ENCODE measurements at places on chromosomes 1 and 21.

- no peak for DNase-seq
Observed at GRCh38 chr1:85356130-85356529, 79.7 kb upstream of the BCL10 start.

- no peak for DNase-seq
Observed at GRCh38 chr1:7885513-7886404, 32.9 kb upstream of the UTS2 start.

GRCh38 chr1:164771041-164771618 lies 212.1 kb downstream of the PBX1 start:
- no peak for DNase-seq

GRCh38 chr1:87449348-87449963 lies 120.8 kb downstream of the LMO4 start:
- no peak for DNase-seq

DNA sequence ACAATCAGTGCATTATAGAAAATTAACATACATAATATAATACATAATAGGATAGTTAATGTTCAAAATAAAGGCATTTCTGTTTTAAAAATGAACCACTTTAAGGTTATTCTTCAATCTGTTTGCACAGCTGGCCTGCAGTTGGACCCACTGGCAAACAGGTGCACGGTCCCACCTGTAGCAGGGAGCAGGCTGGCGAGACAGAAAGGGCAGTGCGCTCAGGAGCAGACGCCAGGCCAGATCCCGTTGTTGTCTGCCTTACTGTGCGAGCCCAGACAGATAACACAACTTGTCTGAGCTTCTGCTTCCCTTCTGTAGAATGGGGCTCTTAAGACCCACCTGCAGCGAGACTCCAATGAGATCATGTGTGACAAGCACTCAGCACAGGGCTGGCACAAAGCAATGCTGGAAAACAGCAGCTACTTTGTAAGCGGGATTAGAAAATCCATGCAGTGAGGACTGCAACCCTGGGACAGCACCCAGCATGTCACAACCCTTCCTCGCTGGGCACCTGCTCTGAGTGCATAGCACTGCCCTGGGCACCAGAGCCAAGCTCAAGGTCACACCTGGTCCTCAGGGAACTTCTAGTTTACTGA lies 33.5 kb downstream of the VPS26C start:
- DNase-seq: no peak

GRCh38 chr1:25148673-25149300 lies 83.5 kb downstream of the SYF2 start:
- no peak for DNase-seq

GRCh38 chr1:58067082-58067481 lies 479.4 kb downstream of the OMA1 start:
- DNase-seq: no peak
